Activated CD8-positive, alpha-beta memory T cell treated with anti-CD3 and anti-CD28 coated beads for 24 hours (primary cell): ENCODE measurements at places on chromosomes 2 and 18.

- no peak for DNase-seq
These were observed 167.4 kb downstream of the PTGR3 start for GRCh38 chr18:75041586-75041985.

- DNase-seq = no peak
These were observed 998.0 kb upstream of the FANCL start for GRCh38 chr2:59239146-59239545.

DNA sequence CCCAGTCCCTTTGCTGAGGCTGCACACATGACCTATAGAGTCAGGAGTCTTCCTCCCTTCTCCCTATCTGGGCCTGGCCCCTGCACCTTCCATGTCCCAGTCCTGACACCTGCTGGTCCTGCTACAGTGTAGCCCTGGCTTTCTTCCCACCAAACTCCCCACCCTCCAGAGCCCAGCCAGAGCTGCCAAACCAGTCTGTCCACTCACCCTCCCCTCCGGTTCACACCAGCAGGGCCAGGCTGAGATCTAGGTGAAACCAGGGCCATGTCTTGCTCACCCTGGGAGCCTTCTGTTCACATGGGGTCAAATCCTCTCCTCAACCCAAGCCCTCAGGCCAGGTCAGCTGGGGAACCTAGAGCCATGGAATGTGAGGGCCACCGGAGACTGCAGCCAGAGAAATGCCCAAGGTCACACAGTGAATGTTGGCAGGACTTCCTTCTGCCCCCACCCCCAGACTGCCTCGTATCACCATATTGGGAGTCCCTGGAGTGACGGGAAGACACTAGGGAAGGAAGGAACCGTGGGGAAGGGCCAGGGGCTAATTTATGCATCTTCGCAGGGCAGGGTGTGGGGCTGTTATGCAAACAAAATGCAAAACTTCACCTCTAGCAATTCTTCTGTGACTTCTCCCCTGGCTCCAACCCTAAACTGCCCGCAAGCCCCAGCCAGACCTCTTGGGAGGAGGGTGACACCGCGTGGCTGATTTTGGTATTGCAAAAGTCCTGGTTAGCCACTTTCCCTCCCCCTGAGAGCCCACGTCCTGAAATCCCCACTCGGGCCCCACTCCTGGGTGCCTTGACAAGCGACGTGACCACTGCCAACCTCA, 14.6 kb downstream of the TNS1 start:
- DNase-seq = peak; percentile 89

- no peak for DNase-seq
These were observed 25.5 kb downstream of the ELMOD3 start for GRCh38 chr2:85380048-85380447.
